ENCODE measurements at places on chromosomes 7 and 10.

GRCh38 chr10:89351780-89352597 is 24.2 kb downstream of the IFIT3 start:
- DNase-seq = no peak

DNA sequence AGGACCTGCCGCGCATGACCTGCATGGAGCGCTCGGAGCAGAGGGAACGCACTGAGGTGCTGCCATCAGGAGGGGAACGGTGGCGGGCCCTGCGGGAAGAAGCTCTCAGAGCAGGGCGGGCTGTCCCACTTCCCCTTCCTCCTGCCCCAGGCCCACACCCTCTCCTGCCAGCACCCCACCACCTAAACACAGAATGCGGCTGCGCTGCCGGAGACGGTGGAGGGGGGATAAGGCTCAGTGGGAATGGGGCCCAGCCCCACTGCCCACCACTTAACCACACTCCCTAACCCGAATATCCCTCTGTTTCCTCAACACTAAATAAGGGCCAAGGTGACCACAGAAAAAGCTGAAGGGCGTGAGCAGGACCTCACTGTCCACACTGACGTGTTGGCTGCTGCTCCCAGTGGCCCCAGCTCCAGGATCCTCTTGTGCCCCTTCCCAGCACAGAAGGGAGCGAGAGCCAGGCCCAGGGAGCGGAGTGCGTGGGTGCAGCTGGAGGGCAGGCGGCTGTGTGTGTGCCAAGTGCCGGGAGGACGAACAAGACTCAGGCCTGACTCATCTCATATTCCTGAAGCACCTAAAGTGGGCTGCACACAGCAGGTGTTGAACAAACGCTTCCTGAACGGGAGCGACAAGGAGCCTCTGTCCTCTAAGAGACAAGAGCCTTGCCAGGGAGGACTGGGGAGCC is 116.8 kb downstream of the MAD1L1 start:
- no peak for DNase-seq

DNA sequence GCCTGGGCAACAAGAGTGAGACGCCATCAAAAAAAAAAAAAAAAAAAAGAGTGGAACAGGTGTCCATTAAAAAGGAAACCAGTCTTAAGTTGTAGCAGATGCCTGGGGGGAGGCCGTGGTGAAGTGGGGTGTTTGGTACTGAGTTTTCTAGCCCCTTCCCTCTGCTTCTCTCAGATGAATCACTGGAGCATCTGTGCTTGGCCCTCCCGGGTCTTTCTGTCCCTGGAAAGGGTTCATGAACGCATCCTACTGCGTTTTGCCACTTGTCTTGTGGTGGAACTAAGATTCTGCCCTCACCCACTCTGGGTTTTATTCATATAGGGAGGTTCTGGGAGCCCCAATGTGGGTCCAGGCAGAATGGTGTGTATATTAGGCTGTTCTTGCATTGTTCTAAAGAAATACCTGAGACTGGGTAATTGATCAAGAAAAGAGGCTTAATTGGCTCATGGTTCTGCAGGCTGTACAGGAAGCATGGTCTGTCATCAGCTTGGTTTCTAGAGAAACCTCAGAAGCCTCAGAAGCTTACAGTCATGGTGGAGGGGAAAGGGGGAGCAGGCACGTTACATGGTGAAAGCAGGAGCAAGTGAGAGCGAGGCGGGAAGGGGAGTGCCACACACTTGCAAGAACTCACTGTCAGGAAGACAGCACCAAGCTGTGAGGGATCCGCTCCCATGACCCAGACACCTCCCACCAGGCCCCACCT is 63.5 kb downstream of the CAMK1D start:
- no peak for DNase-seq

DNA sequence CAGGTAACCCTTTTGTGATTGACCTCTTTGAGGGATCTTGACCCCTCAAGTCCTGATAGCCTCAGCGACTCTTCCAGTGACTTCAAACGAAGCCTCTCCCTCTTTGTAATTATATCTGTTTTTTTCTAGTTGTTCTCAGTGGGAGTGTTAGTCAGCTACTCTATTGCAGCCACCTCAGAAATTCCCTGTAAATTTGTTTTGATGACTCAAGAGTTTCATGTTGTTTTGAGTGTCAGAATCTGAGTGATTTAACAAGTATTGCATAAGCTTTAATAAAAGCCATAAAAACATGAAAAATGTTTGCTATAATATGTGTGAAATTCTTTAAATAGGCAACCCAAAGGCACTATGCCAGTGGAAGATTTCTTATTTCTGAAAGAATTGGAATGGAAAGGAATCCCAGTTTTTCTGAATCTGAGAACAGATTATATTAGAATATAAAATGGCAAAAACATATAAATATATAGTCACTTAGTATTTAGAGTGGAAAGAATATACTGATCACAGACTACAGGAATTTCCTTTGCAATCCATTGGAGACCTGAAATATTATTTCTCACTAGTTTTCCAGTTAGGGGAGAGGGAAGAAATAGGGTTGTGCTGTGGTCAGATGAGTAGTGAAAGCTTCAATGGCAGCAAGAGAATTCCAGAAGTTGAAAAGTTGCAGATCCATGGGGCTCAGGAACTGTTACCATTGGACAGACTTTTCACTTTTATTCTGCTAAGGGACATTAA is 94.4 kb upstream of the SEMA3C start:
- no peak for DNase-seq

DNA sequence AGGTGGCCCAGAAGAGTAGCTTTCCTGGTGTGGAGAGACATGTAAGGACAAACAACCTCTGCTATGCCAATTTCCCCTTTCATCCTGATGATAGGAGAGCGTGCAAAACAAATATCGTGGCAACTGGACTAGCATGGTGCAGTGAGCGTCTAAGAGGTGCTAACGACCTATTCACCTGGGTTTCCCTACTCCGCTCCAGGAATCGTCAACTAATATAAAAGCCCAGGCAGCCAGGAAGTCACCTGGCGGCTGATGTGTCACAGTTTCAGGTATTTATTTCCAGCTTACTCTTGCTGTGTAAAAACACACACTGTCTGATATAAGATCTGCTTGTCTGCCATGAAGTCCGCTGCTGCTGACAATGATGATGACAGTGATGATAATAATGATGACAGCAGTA is 56.5 kb upstream of the EFCAB10 start:
- no peak for DNase-seq

- DNase-seq = no peak
Measured at GRCh38 chr7:17434841-17435692, 136.6 kb downstream of the AHR start.

GRCh38 chr7:48035967-48036478 is 680 bp downstream of the C7orf57 start:
- DNase-seq = no peak

DNA sequence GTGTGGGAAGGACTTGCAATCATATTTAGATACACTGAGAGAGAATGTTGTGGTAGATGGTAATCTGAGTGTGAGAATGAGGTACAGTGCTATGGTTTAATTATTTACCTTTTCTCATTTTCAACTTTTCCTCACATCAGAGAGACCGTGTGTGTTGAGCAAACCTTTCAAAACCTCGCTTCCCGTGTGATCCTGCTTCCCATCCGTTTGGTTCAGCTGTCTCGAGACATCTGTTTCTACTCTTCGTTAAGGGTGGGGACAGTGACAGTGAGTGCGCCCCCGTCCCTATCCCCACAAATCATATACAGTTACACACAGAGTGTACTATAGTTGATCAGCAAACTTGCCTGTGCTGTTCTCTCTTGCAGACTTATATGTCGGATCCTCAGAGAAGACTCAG is 33.0 kb upstream of the NOBOX start:
- no peak for DNase-seq

GRCh38 chr7:22723181-22723601 is 3.8 kb upstream of the IL6 start:
- DNase-seq = no peak

DNA sequence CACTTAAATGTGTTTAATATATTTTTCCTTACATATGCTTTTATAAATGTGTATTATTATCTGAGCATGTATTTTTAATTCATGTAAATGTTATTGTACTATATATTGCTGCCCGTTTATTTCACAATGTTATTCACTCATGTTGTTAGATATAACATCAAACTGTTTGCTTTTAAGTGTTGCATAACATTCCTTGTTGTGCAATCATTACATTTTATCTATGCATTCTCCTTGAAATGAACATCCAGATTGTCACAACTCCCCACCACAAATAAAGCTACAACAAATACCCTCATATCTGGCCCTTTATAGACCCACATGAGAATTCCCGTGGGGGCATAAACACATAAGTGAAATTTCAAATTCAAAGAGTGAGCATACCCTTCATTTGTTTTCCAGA is 264.2 kb downstream of the HPSE2 start:
- DNase-seq = no peak

- no peak for DNase-seq
Measured at GRCh38 chr7:128885370-128886187, 22.9 kb downstream of the ATP6V1F start.

- no peak for DNase-seq
Measured at GRCh38 chr10:30818010-30818660, 188.6 kb upstream of the LYZL2 start.

- no peak for DNase-seq
Measured at GRCh38 chr10:88733215-88733614, 26.6 kb upstream of the LIPN start.

GRCh38 chr10:60192946-60193345 is 196.7 kb downstream of the ANK3 start:
- no peak for DNase-seq

- DNase-seq = no peak
Measured at GRCh38 chr7:2013381-2014311, 219.1 kb downstream of the MAD1L1 start.

DNA sequence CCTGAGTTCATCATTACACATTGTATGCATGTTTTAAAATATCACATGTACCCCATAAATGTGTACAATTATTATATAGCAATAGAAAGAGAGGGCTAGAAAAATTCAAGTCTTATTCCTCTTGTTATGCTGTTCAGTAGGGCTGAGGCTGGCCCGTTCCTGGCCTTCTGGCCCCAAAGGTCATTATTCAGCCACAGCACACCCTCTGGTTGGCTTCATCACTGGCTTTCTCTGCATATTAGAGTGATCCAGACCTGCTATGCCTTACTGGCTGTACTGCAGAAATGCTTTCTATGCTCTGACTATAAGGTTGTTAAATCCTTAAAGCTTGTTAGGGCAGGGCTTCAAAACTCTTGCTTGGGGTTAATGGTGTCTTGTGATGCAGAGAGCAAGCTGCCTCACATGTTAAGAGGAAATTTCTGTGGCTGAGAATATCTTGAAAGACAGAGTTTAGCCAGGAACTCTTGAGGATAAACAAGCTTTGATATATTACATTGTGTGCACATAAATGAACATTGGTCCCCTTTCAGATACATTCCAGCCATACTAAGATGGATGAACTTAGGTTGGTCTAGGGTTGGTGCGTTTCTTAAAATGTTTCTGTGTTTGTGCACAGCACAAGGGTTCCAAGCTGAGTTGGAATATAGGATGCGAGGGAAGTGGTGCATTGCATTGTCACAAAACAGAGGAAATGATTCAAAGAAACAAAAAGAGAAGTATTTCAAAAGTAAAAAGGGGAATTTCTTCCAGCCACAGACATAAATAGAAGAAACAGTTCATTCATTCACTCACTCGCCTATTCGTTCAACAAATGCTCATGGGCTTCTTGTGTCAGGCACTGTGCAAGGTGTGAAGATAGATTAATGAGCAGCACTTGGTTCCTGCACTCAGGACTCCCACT is 61.6 kb upstream of the WDR11 start:
- DNase-seq = no peak

GRCh38 chr7:36726311-36726710 is 2.0 kb upstream of the AOAH start:
- no peak for DNase-seq

DNA sequence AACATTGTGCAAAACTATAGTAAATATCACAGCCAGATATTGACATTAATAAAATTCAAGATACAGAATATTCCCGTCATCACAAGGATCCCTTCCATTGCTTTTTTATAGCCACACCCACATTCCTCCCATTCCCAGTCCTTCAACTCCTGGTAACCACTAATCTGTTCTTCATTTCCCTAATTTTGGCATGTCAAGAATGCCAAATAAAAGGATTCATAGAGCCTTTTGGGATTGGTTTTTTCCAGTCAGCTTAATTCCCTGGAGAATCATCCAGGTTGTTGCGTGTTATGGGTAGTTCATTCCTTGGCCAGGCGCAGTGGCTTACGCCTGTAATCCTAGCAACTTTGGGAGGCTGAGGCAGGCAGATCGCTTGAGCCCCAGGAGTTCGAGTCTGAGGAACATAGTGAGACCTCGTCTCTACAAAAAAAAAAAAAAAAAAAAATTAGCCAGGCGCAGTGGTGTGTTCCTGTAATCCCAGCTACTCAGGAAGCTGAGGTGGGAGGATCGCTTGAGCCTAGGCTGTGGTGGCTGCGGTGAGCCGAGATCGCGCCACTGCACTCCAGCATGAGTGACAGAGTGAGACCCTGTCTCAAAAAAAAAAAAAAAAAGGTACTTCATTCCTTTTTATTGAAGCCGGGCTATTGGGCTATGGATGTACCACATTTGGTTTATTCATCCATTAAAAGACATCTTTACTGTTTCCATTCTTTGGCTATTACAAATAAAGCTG is 2.7 kb downstream of the OGDH start:
- no peak for DNase-seq

DNA sequence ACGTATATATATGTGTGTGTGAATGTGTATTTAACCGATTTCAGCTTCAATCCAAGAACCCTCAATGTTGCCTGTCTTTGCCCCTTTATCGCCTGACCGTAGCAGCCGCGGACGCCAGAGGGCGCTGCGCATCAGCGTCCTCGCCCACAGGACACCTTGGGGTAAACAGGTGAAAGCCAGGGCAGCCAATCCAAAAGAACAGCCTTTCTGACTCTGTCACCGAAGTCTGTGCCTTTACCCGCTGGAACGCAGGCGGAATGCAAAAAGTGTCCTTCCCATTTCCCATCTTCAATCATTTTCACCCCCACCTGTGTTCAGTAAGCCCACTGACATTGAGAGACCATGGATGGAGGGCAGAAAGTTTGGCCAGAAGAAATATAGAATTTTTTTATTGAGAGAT is 3.6 kb downstream of the NXPH1 start:
- DNase-seq = no peak

DNA sequence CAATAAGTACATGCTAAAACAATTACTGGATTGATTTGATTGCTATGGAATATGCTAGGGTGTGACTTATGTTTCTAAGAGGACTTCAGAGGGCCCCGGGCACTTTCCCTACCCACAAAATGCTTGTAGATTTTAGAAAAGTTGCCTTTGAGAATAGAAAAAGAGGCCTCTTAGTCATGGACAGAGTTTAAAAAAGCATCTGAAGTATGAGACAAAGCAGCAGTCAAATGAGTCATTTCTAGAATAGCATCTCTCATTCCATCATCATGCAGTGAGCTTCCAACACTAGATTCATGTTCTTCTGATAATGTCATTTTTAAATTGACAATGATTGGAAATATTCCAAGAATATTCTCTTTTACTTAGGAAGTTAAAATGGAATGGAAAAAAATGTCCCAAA is 675.1 kb upstream of the PCDH15 start:
- no peak for DNase-seq

- DNase-seq = no peak
Measured at GRCh38 chr7:2141651-2142050, 91.1 kb downstream of the MAD1L1 start.
